ENCODE measurements at places on chromosomes 5 and 9.

DNA sequence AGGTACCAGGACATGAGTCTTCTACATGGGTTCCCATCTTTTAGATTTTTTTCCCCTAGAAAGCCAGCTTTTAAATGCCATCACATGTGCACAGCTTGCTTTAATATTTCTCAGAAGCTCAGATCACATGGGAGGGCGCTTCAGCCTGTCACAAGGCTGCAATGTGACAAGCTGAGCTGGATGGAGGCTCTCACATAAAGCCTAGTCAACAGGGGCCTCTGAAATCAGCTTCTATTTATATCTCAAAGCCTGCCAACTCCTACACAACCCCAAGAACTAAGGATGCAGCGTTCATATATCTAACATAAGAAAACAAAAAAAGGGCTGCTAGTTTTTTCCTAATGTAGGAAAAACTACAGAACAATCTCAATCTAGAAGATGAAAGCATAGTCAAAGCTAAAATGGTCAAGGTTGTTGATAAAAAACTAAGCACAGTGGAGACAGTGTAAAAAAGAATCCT, 2.3 kb downstream of the ZFAND5 start:
- peak; percentile 28 for DNase-seq

DNA sequence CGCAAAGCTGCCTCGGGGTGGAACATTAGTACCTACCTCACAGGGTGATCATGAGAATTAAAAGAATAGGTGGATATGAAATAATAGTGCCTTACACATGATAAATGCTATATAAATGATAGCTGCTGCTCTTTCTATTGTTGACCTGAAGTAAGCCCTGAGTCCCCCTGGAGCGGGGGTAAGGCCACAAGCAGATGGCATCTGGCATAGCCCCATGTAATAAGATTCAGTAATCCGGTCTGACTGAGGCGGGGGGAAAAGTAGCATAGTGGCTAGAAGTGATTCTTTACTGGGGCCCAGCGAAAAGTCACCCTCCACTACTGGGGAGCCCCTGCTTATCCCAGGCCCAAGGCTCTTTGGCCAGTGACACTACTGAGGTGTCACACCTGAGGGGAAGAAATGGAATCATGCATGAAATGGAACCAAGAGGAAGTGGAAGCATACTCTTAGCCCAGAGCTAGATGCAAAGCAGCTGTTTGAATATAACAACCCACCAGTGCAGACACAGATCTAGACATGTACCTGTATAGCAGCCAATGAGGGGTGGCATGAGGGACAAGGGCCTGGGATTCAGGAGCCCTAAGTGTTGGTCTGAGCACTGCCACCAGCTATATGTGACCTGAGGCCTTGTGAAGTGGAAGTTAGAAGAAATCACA, 16.1 kb upstream of the FGFR4 start:
- DNase-seq: no peak

GRCh38 chr9:69307446-69308205, 17.4 kb upstream of the ENTREP1 start:
- no peak for DNase-seq

GRCh38 chr5:34564710-34565235, 91.4 kb upstream of the RAI14 start:
- DNase-seq: no peak

- no peak for DNase-seq
Measured at GRCh38 chr5:9715891-9716335, 85.8 kb upstream of the TAS2R1 start.

GRCh38 chr9:97502222-97502983, 937 bp downstream of the TMOD1 start:
- no peak for DNase-seq

DNA sequence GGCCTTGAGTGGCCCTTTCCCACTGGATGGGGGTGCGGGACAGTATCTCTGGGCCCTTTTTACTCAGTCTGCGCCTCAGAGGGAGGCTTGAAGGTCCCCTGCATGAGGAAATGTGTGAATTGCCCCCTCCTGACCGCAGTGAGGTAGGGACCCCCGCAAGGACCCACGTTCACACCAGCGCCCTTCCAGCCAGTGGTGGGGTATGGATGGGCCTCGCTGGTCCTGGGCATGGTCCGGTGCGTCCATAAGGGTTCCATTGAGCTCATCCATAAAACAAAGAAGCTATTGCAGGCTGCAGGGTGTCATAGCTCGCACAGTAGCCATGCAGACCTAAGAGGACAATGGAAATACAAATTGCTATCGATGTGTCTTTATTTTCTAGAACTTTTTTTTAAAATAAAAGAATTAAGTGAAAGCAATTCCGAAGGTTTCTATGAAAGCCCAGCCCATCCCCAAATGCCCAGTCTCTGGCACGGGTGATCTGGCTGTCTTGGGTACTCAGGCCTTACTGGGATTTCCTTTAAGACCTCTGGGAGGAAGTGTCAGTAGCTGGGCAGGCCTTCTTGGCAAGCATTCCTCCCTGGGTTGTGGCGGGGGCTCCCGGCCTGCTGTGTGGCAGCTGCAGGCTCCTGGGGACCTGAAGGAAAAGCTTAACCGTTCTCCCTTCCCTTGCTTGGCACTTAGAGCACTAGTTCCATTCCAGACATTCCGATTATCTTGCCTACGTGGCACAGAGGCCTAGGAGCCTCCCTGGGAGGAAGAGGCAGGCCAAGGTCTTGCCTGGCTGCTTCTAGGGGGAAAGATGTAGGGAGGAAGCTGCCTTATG, 1.5 kb upstream of the SEMA5A start:
- no peak for DNase-seq
